ENCODE measurements at places on chromosomes 1 and 21. TPM values are rescaled to one million over a fixed set of nuclear protein-coding genes. Genes with fewer than 3 reads are reported as not detected.
A peak's percentile ranks its signal among the peaks of the same experiment; 100 is the strongest.

- DNase-seq: no peak
Observed at GRCh38 chr1:155057788-155058211, 5.7 kb upstream of the EFNA4 start.

The LRRC53 gene
- not detected for polyA plus RNA-seq

DNA sequence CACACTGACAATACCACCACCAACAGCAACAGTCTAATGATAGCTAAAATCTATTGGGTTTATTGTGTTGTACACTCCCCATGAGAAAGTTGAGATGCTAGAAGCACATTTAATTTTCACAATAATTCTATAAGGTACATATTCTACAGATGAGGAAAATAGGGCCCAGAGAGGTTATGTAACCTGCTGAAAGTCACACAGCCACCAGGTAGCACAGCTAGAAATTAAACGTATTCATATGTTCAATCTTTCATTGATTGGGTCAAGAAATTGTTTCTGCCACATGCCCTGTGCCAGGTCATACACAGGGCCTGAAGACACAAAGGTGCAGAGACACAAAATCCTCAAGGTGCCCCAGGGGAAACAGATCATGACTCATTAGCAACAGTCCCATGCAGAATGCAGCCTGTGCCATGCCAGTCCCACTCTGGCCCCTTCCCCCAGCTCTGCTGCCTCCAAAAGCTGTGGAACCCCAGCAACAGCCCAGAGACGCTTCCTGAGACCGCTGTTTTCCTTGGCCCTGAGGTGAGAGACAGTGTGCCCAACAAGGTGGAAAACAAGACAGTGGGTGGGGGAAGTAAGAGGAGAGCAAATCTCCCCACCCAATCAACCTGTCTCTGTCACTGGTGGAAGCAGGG lies 32.1 kb downstream of the GJA4 start:
- peak; percentile 20 for DNase-seq

The CRP gene
- not detected for polyA plus RNA-seq

- DNase-seq: peak; percentile 84
Observed at GRCh38 chr1:12208764-12209494, 20.9 kb upstream of the VPS13D start.

- DNase-seq: no peak
Observed at GRCh38 chr1:11957398-11957797, 22.8 kb upstream of the MFN2 start.

The OR2G6 gene
- polyA plus RNA-seq: not detected

The STUM gene
- polyA plus RNA-seq: not detected

GRCh38 chr1:69738458-69739250 lies 170.9 kb downstream of the LRRC7 start:
- no peak for DNase-seq

DNA sequence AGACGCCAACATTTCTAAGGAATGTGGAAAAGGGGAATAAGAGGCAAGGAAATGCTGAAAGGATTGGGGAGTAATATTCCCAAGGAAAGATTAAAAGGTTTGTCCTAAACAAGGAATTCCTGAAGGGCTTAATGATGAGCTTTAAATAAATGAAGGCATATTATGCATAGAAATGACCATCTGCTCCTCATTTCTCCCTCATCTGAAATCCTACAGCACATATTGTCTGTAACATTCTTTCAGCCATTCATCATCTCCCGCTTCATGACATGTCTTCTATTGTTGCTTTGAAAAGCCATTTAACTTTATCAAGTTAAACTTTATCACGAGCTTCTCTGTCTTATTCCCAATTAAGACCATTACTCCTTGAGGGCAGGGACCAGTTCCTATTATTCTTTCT lies 608.7 kb upstream of the PLXNA2 start:
- DNase-seq: no peak

- peak; percentile 48 for DNase-seq
Observed at GRCh38 chr21:34885125-34885524, 164.0 kb downstream of the RUNX1 start.

DNA sequence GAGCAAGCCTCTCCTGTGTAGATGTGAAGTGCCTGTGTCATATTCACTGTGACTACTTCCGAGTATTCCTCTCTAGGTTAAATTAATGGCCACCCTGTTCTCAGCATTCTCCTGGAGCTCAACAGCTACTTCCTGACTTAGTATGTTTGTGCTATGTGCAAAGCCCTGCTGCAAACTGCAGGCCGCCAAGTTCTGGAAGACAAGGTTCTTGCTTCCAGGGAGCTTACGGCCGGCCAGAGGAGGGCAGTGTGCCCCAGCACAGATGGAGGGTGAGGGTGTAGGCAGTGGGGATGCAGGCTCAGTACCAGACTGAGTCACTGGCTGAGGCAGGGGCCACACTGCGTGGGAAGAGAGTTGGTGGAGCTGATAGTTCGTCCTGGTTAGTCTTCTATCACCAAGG lies 43.2 kb downstream of the ELK4 start:
- DNase-seq: peak; percentile 83

DNA sequence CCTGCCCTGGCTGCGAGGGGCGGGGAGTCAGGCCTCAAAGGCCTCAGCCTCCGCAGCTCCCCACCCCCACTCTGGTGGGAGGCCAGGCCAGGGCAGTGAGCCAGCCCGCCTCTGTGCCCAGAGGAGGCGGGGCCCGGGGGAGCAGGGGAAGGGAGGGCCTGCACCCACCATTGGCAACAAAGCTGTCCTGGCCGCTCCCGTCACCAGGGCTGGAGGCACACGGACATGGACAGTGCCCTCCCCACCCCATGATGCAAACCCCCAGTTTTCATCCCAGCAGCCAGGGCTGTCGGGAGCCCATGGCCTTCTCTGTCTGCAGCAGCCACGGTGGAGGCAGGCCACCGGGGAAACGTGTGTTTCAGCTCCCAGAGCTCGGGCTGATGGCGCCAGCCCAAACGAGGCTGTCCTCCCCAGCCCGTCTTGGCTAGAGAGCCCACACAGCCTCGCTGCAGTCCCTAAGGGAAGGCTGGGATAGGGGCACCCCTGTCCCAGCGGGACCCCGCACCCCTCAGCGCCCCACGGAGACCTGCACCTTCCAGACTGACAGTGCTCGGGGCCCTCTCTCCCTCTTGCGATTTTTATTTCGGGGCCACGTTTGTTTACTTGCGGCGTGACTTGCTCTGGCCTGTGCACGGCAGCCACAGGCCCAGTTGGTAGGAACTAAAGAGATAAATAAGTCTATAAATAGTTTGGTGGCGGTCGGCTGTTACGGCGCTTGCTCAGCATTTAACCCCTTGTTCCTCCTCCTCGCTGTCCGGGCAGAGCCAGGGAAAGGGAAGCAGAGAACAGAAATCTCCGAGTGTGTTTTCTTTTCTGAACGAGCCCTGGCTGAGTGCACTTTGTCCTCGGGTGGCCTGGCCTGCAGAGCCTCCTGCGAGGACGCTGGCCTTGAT lies 101.8 kb downstream of the PRDM16 start:
- no peak for DNase-seq

DNA sequence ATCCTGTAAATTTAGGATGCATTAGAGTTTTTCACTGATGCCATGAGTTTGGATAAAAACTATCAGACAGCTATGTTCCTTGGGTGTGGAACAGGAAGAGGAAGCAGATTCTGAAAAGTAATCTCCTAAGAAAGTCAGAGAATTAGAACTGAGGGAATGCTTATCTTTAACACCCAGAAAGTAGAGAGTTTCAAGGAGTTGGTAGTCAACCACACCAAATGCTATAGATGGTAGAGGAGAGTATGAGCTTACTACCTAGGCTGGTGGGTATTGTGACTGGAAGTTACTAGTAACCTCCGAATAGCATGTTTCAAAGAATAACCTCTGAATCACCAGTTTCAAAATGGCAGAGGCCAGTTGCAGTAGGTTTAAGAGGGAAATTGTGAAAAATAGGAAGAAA lies 288.0 kb downstream of the HMCN1 start:
- no peak for DNase-seq

The GMEB1 gene
- polyA plus RNA-seq: 8.1 TPM

DNA sequence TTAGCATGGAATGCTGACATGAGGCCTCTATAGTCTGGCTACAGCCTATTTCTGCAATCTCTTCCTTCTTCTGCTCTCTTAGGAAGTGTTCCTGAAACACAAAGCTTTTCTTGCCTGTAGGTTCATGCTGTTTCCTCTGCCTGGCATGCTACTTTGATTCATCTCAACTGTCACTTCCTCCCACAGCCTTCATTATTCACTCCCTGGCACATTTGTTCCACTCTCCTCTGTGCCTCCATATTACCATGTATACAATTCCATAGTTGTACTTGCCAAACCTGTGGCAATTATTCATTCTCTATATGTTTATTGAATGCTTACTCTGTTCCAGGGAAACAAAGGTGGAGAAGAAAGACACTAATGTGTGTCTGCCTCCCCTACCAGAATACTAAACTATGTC lies 210.2 kb downstream of the LRRC7 start:
- no peak for DNase-seq

- DNase-seq: peak; percentile 52
Observed at GRCh38 chr1:67733681-67734322, 48.8 kb downstream of the GADD45A start.

The RNU1-3 gene
- under 0.01 TPM for polyA plus RNA-seq

DNA sequence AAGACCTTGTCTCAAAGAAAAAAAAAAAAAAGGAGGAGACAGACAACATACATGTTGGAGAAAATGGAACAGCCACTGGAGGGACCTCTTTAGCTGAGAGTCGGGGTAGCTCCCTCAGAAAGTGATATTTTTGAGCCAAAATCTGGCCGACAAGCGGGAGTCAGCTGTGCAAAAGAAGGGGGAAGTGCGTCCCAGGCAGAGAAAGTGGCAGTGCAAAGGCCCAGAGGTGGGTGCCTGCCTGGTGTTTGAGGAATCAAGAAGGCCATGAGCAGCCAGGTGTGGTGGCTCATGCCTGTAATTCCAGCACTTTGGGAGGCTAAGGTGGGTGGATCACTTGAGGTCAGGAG lies 6.1 kb upstream of the CROCC start:
- DNase-seq: no peak

DNA sequence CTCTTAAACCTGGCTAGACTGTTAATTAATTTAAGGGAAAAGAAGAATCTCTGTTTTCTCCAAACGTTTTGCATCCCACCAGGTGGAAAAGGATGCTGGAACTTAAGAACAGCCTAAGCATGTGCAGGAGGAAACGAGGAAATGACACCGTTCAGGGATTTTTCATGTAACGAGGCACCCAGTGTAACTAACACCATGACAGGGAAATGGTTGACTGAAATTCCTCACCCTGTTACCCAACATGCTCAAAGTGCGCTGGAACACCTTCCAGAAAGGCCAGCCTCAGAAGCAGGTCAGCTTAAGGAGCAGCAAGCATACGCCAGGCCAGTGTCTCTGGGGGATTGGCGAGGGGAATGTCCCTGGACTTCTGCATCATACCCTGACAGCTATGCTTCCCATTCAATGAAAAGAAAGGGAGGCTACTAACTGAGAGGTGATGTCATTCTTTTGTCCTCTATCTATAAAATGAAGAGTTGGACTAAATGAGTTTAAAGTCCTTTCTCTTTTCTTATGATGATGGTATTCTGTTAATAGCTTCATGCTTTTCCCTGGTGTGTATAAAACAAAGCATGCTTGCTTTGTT lies 21.6 kb downstream of the TNN start:
- no peak for DNase-seq

GRCh38 chr1:57202241-57202640 lies 221.6 kb downstream of the DAB1 start:
- DNase-seq: no peak

GRCh38 chr1:43558346-43558841 lies 27.7 kb downstream of the PTPRF start:
- no peak for DNase-seq

The TEX38 gene
- polyA plus RNA-seq: not detected

The VHLL gene
- not detected for polyA plus RNA-seq

The LEFTY1 gene
- not detected for polyA plus RNA-seq

GRCh38 chr1:101299141-101299540 lies 62.3 kb downstream of the S1PR1 start:
- no peak for DNase-seq

GRCh38 chr1:154598871-154599635 lies 8.9 kb downstream of the ADAR start:
- peak; percentile 17 for DNase-seq

- DNase-seq: peak; percentile 68
Observed at GRCh38 chr1:230310381-230311163, 115.6 kb downstream of the PGBD5 start.

The SERTAD4 gene
- 3.5 TPM for polyA plus RNA-seq

GRCh38 chr1:193321242-193321840 lies 134.9 kb upstream of the B3GALT2 start:
- no peak for DNase-seq

DNA sequence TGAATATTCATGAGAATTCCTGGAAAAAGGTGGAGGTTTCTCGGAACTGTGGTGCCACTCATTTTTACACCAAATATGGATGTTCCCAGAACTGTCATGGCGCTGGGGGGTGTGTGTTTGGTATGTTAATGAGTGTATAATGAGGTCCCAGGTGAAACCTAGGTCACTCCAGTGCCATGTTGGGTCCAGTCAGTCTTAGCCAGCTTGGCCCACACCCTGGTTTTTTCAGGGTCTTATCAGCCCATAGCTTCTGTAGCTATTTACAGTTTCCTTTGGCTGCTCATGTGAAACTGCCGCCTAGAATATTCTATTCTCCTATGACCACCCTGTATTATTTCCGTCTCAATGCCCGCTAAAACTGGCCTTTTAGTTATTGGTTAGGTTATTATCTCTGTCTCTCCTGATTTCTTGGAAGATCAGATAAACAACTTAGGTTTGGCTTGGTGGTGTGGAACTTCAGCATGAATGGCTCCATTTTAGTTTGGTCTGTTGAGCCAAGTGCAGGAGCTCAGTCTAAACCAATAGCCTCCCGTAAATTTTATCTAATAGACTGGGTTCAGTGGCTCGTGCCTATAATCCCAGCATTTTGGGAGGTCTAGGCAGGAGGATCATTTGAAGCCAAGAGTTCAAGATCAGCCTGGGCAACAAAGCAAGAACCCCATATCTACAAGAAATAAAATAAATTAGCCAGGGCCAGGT lies 42.1 kb upstream of the EDARADD start:
- no peak for DNase-seq

The ZNF593OS gene
- not detected for polyA plus RNA-seq

DNA sequence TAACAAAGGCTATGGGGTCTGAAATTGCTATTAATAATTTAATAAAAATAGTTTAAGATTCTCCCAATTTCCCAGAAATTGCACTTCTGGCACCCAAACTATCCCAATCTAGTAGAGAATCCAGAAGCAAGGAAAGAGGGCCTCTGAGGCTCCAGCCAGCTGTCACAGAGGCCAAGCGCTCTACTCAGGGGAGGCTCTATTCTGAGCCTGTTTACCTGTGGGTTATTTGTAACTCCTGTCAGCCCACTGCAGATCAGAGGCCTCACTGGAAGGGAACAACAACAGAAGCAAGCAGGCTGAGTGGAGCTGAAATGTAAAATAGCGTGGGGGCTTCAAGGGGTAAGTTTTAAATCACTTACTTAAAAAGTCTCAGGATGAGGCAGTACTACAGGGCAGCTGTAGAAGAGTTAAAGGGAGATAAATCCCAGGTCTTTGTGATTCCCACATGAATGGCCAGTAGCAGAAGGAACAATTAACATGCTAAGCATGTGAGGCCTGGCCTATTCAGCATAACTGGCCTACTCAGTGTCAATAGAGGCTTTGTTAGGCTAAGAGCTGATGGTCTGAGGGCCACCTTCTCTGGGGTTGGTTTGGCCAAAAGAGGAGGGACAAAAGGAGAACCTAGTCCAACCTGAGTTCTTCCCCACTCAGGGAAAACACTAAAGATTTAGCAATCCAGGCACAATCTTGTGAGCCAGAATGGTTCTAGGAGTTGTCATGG lies 12.8 kb downstream of the ZNF687 start:
- DNase-seq: no peak

The AIM2 gene
- not detected for polyA plus RNA-seq

GRCh38 chr1:148308832-148309458 lies 156.9 kb upstream of the NBPF11 start:
- no peak for DNase-seq

- no peak for DNase-seq
Observed at GRCh38 chr1:14055442-14056223, 355.6 kb downstream of the PRDM2 start.

The CAPN9 gene
- not detected for polyA plus RNA-seq

The PEX11B gene
- 42.5 TPM for polyA plus RNA-seq

The DMBX1 gene
- not detected for polyA plus RNA-seq

Measured in endothelial cell of umbilical vein (primary cell).